ENCODE measurements at places on chromosomes 3 and 15.

DNA sequence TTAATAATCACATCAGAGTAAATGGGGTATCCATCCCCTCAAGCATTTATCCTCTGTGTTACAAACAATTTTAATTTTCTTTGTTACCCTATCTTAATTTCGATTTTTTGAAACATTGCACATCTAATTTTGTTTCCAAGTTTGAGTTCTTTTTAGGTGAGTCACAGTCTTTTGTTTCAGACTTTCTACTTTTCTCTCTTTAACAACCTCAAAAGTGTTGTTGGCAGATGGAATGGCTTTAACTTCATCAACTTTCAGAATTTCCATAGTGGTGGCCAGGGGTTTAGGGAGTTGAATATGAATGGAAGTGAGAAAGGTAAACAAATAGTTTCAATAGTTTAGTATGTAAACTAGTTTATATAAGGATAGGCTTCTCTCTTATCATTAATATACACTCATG lies 223.0 kb upstream of the MLF1 start:
- no peak for DNase-seq

- DNase-seq, result peak; percentile 4
Measured at GRCh38 chr3:87167628-87168456, 59.3 kb upstream of the CHMP2B start.

GRCh38 chr15:88702983-88703382 lies 64.2 kb downstream of the ISG20 start:
- no peak for DNase-seq

DNA sequence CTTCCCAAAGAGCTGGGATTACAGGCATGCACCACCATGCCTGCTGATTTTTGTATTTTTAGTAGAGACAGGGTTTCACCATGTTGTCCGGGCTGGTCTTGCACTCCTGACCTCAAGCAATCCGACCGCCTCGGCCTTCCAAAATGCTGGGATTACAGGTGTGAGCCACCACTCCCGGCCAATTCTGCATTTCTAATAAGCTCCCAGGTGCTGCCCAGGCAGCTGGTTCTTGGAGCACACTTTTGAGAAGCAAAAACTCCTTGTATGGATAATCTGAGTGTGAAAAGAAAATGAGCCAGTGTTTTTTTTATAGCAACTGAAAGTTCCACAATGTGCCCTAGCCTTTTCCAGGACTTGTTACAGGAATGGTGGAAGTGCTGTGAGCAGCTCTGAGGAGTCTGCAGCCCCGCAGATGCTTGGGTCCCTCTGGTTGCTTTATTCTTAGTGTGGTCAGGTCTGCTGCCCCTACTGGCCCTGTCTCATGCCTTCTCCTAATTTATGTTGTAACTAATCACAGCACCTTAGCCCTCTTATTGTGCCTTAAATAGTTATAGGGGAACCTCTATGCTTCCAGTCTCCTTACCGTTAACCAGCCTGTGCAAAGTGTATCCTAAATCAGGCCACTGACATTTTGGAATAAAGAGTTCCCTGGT lies 13.5 kb upstream of the KCNAB1 start:
- no peak for DNase-seq

DNA sequence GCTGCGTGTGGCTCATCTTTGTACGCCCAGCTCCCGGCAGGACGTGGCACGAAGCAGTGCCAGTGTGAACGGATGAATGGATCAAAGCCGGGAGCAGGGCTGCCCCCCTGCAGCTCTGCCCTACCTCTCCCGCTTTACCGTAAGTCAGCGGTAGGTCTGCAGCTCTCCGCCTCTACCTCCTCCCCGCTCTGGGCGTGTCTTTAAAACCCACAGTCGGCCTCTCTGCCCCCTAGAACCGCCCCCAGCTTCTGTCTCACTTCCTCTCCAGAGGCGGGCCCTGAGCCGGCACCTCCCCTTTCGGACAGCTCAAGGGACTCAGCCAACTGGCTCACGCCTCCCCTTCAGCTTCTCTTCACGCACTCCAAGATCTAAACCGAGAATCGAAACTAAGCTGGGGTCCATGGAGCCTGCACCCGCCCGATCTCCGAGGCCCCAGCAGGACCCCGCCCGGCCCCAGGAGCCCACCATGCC lies at the start of gene PML:
Gene PML, plus strand, starts transcription at position 304 of the 471 bp plus-strand sequence. Its CDS starts 97 bp downstream, at position 401.
- DNase-seq, result peak; percentile 96

DNA sequence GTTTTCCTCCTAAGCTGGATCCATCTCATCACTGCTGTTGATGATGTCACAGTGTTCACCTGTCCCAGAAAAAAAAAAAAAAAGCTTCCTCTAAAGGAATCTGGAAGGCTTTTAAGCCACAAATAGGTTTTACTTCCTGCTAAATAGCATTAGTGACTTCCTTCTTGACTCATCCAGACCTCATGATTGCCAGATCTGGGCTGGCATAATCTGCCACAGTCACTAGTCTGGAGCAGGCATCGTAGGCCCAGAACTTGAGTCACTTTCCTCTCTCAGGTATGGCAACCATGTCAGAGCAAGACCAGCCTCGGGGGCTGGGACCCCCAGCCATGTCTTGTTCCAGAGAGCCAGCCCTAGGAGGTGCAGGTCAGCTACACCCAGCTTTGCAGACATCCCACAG lies 266.5 kb upstream of the CADM2 start:
- no peak for DNase-seq

DNA sequence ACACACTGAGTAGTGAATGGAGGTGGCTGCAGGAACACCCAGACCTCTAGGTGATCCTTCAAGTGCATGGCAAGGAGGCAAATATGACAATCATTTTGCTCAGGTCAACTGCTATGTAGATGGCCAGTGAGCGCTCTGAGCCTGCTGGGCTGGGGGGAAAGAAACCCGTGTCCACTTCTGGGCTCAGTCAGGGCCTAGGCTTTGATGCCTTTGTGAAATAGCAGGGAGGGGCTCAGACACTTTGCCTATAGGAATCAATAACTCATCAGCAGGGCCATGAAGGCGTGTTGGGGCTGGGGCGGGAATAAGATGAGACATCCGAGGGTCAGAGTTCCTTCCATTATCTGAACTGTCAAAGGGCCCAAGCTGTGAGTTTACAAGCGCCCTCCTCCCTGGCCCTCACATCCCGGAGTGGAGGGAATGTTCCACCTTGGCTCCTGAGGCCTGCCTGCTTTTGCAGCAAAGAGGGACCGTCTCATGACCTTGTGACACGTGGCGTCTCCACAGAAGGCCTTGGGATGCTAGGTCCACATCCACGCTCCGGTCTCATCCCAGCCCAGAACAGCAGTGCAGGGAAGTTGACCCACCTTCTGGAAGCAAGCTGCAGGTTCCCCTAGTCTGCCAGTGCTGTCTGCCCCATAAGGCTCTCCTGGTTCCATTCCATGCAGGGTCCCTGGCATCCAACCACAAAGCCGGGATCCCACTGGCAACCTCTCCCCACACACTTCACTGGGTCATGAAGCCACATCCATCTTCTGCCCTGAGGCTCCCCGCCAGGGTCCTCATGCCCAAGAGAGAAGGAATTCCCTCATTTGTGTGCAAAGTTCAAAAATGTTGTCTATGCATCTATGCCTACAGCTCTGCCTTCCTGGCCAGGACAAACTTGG lies 78.4 kb downstream of the CHSY1 start:
- DNase-seq, result no peak

DNA sequence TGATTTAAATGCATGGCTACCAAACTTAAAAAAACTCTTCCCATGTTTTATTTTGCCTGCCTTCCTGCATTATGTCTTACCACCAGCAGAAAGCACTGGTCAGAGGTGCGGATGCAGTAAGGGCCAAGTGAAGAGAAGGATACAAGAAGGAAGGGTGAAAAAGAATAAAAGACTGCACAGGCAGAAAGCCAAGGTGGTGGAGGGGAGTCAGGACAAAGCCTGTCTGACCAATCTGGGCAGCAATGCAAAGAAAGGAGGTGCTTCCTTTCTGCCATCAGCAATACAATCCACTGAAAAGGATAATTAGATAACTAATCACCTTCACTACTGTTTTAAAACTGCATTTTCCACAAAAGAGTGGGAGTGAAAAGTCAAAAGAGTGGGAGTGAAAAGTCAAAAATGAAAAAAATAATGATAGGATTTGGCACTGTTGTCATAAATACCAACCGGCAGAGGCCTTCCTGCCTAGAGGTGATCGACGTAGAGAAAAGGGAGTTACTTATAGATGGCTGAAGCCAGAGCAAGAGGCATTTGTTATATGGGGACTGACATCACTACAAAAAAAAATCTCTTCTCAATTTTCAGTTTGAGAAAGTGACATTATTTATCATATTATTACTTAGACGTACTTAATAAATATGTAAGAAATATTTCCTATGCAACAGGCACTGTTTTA lies 385.3 kb downstream of the TBC1D5 start:
- no peak for DNase-seq

GRCh38 chr15:99104788-99105513 lies at the start of gene SYNM:
SYNM (plus strand) TSS chr15:99105080; CDS start chr15:99105200, 120 bp downstream.
- DNase-seq, result peak; percentile 20

- DNase-seq, result no peak
Measured at GRCh38 chr15:89113296-89114024, 25.2 kb downstream of the ABHD2 start.

GRCh38 chr15:93985176-93985575 lies 246.2 kb upstream of the MCTP2 start:
- no peak for DNase-seq

DNA sequence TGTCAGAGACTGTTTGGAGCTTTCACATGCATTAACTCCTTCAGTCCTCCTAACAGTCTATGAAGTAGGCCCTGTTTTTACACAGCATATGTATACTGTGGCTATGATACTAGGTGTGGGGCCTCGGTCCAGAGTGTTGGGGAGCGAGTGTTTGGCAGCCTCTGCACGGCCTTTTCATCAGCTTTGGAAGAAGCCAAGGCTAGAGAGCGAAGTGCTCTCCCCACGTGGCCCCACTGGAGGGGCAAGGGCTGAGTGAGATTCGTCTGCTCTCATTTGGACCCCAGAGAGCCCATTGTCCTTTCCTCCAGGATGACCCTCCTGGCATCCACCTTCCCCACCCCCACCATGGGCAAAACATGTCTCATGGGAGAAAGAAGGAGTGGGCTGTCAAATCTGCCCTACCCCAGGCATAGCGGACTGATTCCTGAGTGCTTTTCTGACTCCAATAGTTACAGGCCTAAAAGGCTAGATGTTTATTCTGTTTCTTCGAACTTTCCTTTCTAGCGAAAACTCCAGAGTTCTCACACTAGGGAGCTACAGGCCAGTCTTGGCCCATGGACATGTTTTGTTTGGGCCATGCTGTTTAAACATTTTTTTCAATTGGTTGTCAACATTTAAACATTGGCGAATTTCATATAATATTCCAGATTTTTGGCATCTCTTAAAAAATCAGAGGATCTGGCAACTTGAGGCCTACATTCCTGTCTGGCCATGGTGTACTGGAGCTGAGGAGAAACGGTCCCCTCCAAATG lies 76.0 kb downstream of the EEFSEC start:
- no peak for DNase-seq

DNA sequence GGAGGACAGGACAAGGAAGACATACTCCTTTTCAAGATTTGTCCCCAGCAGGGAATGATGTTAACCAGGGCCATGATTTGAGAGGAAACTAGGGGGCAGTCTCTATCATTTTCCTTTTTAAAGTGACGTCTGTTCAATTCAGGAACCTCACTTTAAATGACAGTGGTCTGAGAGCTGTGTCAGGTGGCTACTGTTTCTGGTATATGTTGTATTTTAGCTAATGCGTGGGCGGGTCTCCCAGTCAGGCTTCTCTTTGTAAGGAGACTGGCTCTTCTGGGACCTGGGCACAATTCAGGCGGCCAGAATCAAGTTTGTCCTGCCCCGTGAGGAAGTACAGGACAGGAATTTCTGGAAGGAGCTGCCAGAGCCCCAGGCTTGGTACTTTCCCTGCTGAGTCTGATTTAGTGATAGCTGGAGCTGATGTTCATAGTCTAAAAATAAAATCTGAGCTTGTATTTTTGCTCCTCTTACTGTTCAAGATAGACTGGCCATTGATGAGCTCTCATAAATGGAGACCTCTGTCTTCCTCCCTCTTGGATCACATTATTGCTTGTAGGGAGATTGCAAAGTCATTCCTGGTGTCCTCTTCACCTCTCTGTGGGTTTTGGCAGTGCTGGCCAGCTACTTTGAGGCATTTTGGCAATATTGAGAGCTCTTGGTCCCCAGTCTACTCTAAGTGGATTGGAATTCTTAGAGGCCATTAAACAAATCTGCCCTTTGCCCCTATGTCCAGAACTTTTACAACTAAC lies 25.6 kb downstream of the SQOR start:
- DNase-seq, result no peak

GRCh38 chr3:156772588-156773206 lies 53.5 kb upstream of the LEKR1 start:
- DNase-seq, result no peak

DNA sequence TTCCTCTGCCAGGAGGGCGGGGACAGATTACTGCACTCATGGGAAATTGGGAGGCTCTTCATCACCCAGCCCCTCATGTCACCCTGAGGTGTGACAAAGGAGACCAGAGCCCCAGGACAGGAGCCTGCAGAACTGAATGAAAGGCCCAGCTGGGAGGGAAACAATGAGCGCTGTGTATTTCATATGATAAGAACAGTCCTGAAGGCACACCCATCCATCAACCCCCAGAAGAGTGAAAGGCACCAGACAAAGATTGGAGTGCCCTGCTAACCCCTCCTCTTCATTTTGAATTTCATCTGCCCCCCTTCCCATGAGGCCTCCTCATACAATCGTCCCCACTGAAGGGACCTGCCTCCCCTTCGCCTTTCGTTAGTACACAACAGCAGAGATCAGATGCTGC lies 160.0 kb upstream of the PRICKLE2 start:
- no peak for DNase-seq

DNA sequence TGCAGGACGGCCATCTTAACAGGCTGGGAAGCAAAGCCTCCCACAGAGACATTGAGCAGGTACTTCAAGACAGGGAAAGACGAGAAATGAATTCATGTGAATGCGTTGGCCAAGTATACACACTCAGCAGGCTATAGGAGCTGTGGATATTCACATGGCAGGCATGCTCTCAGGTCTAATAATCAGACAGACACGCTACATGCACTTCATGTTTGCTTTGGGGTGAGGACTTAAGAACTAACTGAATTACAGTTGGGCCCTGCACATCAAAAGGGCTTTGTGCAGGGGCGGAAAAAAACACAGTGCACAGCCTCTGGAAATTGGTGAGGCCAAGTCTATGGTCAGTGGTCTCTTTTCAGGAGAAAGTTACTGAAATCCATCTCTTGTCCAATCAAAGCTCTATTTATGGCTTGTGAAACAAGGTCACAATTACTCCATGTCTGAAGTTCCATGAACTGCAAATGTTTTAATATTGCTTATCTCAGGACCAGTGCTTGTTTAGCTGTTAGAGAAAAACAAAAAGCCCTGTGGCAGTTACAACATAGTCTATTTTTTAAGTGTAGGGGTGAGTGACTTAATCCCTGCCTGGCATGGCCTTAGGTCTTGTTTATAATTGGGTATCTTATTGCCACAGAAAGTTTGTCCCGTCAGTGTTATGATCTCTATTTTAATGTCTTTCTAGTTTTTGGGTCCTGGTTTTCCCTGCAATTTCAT lies 100.6 kb upstream of the GOLGA6L6 start:
- DNase-seq, result no peak

- DNase-seq, result no peak
Measured at GRCh38 chr3:57015350-57015729, 45.1 kb upstream of the SPATA12 start.
